Skin of body (tissue), 3 donors: ENCODE measurements at places on chromosomes 5 and 9.

GRCh38 chr5:56680731-56681130, 134.6 kb upstream of the MAP3K1 start:
- no peak for DNase-seq

DNA sequence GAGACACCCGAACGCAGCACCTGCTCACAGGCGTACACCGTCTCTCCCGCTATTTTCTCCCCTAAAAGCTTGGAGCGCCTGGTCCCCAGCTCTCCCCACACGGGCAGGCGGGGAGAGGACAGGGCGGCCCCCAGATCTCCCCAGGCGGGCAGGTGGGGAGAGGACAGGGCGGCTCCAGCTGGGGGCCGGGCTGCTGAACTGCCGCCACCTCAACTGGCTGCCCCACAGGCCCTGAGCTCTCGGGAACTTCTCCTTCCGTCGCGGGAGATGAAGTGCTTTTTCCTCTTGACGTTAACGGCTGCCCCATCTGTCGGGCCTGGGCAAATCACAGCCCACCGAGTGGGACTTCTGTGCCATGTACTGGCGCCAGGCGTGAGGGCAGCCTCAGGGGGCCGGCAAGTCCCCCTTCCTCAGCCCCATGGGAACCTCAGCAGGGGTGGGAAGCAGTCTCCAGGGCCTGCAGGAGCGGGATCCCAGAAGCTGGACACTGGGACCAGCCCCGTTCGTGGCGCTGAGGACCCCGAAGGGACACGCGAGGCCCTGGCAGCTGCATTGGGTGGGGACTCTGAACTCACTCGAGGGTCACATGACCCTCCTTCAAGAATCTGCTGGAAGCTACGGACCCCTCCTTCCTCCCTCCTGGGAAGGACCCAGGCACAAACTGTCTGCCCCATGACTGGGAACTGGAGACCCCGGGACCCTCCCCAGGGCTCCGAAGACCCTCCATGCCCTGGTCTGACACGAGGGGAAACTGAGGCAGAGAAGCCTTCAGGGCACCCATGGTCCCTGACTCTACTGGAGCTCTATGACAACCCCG, 5.7 kb upstream of the EGFL7 start:
- no peak for DNase-seq

GRCh38 chr9:73137286-73137899, 14.3 kb upstream of the ANXA1 start:
- no peak for DNase-seq

DNA sequence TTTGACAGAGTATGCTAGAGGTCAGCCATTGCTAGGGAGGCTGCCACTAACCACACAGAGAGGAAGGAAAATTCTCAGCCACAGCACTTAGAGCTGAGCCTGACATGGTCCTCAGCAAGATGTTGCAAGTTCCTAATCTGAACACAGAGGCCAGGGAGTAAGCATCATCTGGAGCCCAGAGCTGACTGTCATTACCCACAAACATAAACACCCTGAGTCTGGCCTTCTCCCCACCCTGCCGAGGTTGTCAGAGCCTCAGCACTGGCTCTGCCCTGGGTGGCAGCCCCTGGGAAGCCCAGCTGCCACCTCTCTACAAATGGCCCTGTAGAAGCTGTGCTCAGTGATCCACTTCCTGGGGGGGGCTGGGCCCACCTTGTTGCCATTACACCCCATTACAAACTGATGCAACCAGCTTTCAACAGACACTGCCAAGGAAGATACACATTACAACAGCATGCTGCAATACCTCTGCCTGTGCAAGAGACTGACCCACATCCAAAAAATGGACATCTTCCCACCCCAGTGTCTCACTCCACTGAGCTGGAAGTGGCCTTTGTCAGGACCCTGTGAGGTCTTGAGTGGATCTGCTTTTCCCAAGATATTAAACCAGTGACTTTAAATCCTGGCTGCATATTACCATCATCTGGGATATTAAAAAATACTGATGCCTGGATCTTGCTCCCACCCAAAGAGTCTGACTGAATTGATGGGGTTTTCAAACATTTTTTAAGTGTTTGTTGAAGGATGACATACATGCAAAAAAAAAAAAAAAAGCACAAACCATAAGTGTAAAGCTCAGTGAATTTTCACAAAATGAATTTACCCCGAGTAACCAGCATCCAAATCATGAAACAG, 33.0 kb downstream of the IRF1 start:
- DNase-seq = no peak

DNA sequence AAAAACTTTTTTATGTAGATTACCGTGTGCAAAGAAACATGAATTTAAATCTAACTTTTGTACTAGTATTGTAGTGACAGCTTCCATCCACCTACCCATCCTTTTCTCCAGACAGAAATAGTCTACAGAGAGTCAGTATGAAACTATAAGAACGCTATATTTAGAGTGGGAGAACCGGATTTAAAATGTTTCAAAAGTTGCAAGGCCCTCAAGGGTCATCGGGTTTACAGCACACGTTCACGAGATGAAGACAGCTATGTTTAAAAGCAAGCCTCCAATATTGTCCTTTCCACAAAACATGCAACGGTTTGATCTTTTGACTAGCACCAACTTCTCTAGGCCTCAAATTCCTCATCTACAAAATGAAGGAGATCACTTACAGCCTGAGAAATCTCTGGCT, 139.9 kb downstream of the LPAR1 start:
- no peak for DNase-seq
